Hematopoietic multipotent progenitor cell treated with erythropoietin and hydrocortisone succinate and interleukin-3 and kit ligand, for 4 days (in vitro differentiated cells): ENCODE measurements at places on chromosomes 16 and 17.

DNA sequence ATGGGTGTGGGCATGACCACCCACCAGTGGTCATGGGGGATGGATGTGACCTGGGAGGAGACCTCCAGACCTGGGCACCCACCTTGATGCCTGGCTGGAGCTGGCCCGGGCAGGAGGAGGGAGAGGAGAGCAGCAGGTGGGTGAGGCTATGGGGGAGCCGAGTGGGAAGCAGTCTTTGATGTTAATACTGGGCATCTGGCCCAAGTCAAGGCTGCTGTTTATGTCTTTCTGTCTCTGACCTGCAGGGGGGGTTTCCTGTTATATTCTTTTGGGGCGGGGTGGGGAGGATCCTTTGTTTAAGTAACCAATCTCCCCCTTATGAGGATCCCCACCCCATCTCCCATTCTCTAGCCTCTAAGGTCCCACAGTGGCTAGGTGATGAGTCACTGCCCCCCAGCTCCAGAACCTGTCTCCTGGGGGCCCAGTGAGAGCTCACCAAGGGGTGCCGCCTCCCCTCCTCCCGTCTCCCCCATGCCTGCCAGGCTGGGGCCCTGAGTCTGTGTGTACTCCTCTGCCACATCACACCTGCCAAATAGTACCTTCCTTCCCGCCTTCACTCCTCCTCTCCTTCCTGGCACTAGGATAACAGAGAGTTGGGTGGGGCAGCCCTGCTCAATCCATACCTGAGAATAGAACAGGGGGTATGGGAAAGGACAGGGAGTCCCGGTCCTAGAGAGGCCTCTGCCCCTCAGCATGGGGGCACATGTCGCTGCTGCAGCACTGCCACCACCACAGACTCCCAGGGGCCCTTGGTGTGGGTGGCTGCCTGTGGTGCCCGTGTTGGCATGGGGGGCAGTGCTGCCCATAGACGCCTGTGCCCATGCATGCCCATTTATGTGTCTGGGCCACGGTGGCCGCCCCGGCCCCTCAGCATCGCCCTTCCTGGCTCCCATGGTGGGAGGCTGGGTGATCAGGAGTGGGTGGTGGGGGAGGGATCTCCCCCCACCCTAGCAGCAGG is 7.3 kb downstream of the THRA start:
- DNase-seq, result peak; percentile 91

- no peak for DNase-seq
These were observed 12.5 kb downstream of the PLLP start for GRCh38 chr16:57271867-57272495.

GRCh38 chr17:8121681-8122421 is 2.1 kb downstream of the HES7 start:
- peak; percentile 87 for DNase-seq

DNA sequence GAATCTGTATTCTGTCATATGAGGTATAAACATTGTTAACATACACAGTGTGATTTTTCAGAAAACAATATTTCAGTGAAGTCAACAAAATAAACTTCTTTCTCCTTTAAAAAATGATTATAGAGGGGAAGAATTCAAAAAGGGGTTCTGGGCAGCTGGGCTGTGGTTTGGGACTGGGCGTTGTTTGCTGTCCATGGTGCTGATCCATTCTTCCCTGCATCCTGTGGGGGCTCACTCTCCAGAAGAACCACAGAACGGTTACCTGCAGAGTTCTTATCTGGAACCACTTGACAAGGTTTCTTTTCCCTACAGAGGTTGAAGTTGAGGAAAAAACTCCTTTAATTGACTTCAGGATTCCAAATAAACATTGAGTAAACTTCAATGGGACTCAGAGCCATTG is 1091.0 kb downstream of the CDH8 start:
- peak; percentile 39 for DNase-seq

- DNase-seq, result no peak
These were observed 13.6 kb downstream of the MEIOB start for GRCh38 chr16:1858189-1858865.

- no peak for DNase-seq
These were observed 17.6 kb downstream of the ACSF3 start for GRCh38 chr16:89111263-89111662.

DNA sequence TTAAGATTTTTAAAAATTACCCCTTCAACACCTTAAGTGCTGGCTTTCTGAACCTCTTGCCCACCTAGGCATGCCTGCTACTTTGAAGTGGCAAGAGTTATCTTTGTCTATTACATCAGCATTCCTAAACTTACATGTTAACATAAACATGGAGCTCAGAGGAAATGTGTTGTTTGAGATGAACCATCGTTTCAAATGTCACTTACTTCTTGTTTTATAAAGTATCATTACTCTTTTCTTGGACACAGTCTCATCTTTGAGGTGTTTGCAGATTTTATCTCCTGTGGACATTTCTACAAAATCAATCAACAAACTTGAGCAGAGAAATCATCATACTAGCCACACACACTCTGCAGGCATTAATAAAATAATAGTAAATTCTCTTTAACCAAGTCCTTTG is 184.9 kb downstream of the WWOX start:
- no peak for DNase-seq

DNA sequence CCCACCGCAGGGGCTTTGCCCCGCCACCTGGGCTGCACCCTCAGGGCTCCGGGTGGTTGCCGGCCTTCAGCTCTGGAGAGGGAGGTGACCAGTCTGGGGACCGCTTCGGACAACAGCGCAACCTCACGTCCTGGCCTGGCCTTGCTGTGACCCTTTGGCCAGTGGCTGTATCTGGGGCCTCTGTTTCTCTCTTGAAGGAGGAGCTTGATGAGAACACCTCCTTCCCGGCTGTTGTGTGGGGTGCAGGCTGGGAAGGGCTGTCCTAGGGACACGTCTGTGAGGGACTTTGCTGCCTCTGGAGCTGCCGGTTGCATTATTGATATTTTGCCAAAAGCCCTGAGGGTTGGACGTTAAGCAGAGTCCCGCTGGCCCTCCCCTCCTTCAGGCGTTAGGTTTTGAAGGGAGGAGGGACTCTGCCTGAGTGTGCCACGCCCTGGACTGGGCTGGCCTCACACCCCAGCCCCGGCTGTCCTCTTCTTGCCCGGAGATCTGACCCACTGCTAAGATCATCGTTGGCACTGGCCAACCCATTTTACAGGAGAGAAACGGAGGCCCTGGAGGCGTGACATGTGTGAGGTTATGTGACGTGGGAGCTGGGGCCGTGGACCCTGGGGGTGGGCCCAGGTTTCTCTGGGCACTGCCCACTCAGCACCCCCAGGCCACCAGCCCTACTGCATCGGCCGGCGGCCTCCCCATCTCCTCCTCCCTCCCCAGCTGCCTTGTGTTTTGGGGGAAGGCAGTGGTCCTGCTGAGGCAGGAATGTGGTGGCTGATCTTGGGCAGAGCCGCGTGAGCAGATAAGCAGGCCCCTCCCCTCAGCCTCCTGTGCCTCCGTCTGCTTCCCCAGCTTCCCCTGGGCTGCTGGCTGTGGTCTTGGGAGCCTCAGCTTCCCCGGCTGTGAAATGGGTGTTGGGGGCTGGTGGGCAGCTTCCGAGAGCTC is 8.5 kb downstream of the ZFPM1 start:
- peak; percentile 91 for DNase-seq
